ENCODE measurements at places on chromosomes 1 and 21. TPM values are rescaled to one million over a fixed set of nuclear protein-coding genes. Genes with fewer than 3 reads are reported as not detected.
A peak's percentile ranks its signal among the peaks of the same experiment; 100 is the strongest.

Gene EFNA1
- 4.9 TPM for total RNA-seq

DNA sequence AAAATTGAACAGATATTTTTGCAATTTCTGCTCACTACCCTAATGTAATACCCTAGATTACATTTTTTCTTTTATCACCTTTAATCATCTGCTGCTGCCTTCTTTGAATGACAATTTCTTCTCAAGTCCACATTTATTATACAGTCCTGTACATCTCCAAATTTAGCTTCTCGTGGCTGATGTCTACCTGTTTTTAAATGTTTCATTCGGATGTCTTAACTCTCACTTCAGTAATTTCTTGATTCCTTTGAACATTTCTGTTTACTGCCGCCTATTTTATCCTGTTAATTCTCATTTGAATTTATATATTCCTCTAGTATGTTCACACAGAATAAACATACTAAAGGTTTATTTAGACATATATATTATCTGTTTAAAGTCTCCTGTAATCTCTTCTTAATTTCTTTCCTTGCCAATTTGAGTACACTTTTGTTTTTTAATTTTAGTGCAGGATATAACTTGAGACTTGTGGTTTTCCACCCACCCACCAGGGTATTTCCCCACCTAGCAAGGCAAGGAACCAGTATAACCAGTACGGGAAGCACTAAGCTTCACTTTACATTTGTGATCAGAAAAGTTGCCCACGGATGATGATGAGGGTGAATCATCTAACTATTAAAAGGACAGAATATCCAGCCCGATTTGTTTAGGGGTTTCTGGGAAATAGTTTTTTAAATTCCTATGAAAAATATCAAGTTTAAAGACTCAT, 12.7 kb downstream of the INSL5 start:
- no peaks in the 10 kb centered on the region for H3K27me3 ChIP-seq
- H3K4me3 ChIP-seq, result no peak overlapping the region
- no peaks in the 10 kb centered on the region for H3K36me3 ChIP-seq
- no peak overlapping the region for H3K27ac ChIP-seq
- no peak for DNase-seq
- H3K4me1 ChIP-seq, result no peaks in the 10 kb centered on the region

- no peaks in the 10 kb centered on the region for H3K4me1 ChIP-seq
- no peaks in the 10 kb centered on the region for H3K27me3 ChIP-seq
- H3K4me3 ChIP-seq, result no peak overlapping the region
- no peak overlapping the region for H3K27ac ChIP-seq
- DNase-seq, result no peak
Observed at GRCh38 chr21:19830446-19830845, 1167.8 kb upstream of the NCAM2 start.

DNA sequence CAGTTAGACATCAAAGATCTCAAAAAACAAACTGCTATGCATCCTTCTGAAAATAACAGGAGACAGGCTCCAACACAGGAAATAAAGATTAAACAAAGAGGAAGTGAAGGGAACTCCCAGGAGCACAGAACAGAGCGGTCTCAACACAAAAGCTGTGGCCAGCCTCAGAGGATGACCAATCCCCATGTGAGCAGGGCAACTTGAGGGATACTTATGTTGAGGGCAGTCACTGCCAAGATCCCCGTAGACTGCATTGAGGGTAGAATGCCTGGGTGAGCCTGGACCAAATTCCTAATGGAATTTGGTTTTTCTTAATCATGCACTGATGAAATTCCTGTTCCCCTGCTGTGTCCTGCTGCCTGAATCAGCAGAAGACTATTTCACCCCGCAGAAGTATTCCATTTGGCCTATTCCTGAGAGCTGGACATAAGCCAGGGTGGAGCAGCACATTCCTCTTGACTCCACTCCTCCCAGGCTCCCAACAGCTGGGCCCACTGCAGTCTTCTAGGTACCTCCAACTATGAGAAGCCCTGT, 49.0 kb downstream of the JAK1 start:
- no peaks in the 10 kb centered on the region for H3K36me3 ChIP-seq
- 0 out of 2 replicates have a peak, but pooled peaks cover 6% of the 10 kb centered on the region for H3K4me1 ChIP-seq
- no peaks in the 10 kb centered on the region for H3K27me3 ChIP-seq
- no peak overlapping the region for H3K4me3 ChIP-seq

DNA sequence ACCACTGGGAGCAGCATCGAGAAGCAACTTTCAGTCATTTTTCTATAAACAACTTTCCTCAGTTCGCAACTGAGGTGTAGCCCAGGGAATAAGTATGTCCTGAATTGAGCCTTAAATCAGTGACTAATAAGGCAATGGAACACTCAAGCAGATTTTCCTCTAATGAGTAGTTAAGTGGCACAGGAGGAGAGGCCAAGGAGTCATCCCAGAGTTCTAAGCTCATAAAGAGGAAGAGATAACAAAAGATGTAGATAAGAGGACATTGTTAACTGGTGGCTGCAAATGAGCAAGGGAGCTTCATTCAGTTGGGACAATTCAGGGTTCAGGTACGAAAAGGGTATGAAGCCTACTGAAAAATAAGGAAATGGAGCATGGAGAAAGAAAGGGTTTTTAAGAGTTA, 64.5 kb downstream of the LRRC40 start:
- no peaks in the 10 kb centered on the region for H3K4me1 ChIP-seq
- DNase-seq, result no peak
- H3K36me3 ChIP-seq, result no peaks in the 10 kb centered on the region
- no peak overlapping the region for H3K4me3 ChIP-seq

Gene HES4
- 1.2 TPM for total RNA-seq

Gene TEX38
- not detected for total RNA-seq

DNA sequence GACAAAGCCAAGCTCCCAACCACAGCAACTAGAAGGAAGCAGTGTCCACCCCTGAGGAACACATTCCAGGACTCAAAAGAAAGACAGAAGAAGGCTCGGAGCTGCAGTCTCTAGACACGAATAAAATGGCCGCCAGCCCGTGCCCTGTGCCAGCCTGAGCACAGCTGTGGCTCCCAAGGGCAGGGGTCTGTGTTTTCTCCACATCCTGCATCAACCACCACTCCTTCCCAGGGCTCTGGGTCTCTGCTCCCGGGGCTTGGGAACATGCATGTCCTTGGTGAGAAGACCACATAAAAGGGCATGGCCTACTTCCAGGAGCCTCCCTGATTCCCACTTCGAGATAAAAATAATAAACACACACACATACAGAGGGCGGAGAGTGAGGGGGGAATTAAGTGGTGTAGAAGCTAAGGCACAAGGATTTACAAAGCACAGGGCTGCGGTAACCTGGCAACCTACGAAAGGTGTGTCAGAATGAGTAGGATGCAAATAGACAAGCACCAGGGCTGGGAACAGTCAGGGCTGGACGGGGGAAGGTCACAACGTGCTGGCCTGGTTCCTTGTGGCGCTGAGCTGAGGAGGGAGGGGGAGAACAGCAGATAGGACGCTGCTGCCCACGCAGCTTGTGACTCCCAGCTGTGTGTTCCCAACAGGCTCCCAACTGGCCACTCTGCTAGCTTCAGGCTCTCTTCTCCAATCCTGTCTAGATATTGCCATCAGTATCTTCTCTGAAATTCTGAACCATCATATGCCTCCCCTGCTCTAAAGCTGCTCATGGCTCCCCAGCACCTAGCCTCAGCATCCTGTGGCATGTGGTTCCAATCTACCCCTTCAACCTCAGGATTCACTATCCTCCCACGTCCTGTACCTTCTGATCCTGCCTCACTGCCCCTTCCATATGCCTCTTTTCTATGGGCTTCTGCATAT, 72.5 kb downstream of the CD34 start:
- no peaks in the 10 kb centered on the region for H3K36me3 ChIP-seq
- H3K27ac ChIP-seq, result no peak overlapping the region
- H3K4me3 ChIP-seq, result no peak overlapping the region
- H3K4me1 ChIP-seq, result no peaks in the 10 kb centered on the region
- H3K27me3 ChIP-seq, result no peaks in the 10 kb centered on the region
- no peak for DNase-seq

GRCh38 chr1:27614625-27615344, 10.8 kb upstream of the AHDC1 start:
- H3K4me1 ChIP-seq, result no peaks in the 10 kb centered on the region
- H3K27ac ChIP-seq, result no peak overlapping the region
- peaks cover 8% of the 10 kb centered on the region for H3K27me3 ChIP-seq

Gene BLACAT1
- 3.8 TPM for total RNA-seq

Gene FYB2
- 0.11 TPM for total RNA-seq

Gene DNAJC28
- total RNA-seq, result 4.3 TPM

GRCh38 chr1:29247571-29248273, 11.4 kb downstream of the PTPRU start:
- H3K27ac ChIP-seq, result no peak overlapping the region
- H3K4me1 ChIP-seq, result peaks cover 15% of the 10 kb centered on the region
- H3K4me3 ChIP-seq, result no peak overlapping the region
- H3K36me3 ChIP-seq, result no peaks in the 10 kb centered on the region
- no peak for DNase-seq

Gene LCE1D
- not detected for total RNA-seq

DNA sequence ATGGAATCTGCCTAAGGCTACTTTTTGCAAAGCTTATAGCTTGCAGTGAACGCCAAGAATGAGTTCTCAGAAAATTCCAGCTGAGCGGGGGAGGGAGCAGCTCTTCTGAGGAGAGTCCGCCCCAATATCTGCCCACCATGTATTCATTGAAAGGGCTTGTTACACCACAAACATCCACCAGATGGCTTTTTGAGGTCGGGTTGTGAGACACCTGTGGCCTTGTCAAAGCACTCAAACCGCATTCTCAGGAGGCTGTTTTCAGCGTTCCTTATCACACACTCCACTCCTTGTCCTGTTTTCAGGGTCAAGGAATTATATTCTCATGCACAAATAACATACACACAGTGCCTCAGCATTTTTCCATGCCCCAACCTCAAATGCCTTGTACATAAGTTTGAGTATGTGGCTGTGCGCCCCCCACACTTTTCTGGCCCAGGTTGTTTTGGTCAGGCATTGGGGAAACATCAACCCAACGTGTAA, 3.9 kb upstream of the C4BPB start:
- H3K27ac ChIP-seq, result no peak overlapping the region
- no peak overlapping the region for H3K4me3 ChIP-seq
- H3K27me3 ChIP-seq, result no peaks in the 10 kb centered on the region
- no peaks in the 10 kb centered on the region for H3K36me3 ChIP-seq

DNA sequence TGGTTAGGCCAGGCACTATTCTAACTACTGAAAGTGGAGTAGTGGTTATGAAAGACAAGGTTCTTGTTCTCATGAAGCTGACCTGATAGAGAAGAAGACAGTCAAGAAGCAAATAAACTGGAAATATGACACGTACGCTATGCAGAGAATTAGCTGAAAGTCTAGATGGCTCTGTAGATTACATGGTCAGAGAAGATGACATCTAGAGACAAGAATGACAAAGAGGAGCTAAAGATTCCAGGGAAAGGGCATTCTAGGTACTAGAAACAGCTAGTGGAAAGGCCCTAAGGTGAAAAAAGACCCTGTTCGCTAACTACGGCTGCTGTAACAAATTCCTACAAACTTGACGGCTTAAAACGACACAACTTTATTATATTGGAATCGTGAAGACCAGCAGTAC, 68.0 kb upstream of the NRIP1 start:
- no peaks in the 10 kb centered on the region for H3K36me3 ChIP-seq
- H3K27me3 ChIP-seq, result no peaks in the 10 kb centered on the region
- DNase-seq, result no peak
- no peaks in the 10 kb centered on the region for H3K4me1 ChIP-seq
- no peak overlapping the region for H3K27ac ChIP-seq

DNA sequence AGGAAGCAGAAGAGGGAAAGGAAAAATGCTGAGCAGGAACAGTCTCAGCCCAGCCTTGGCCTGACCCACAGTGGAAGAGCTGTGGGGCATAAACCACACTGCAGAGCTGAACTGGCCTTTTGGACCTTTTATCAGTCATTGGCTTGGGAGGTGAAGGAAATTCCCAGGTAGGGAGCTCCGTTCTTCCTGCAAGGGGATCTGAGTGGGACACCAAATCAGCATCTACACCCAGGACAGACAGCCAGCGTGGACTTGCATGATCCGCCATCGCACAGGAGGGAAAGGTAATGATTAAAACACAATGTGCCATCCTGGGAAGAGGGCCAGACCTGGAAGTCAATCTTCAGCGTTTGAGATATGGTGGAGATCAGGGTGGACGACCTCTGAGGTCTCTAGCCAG, 1.2 kb upstream of the MTFR1L start:
- H3K4me3 ChIP-seq, result peak overlapping the region; percentile 80
- H3K4me1 ChIP-seq, result peaks cover 14% of the 10 kb centered on the region
- H3K36me3 ChIP-seq, result peaks cover 7% of the 10 kb centered on the region
- H3K27me3 ChIP-seq, result no peaks in the 10 kb centered on the region
- no peak overlapping the region for H3K27ac ChIP-seq

- no peak overlapping the region for H3K4me3 ChIP-seq
- no peaks in the 10 kb centered on the region for H3K27me3 ChIP-seq
- no peak overlapping the region for H3K27ac ChIP-seq
- H3K4me1 ChIP-seq, result peaks cover 18% of the 10 kb centered on the region
- H3K36me3 ChIP-seq, result no peaks in the 10 kb centered on the region
- no peak for DNase-seq
Observed at GRCh38 chr1:9887070-9887469, 23.0 kb downstream of the CTNNBIP1 start.

Gene TIAM1
- total RNA-seq, result 30.7 TPM

DNA sequence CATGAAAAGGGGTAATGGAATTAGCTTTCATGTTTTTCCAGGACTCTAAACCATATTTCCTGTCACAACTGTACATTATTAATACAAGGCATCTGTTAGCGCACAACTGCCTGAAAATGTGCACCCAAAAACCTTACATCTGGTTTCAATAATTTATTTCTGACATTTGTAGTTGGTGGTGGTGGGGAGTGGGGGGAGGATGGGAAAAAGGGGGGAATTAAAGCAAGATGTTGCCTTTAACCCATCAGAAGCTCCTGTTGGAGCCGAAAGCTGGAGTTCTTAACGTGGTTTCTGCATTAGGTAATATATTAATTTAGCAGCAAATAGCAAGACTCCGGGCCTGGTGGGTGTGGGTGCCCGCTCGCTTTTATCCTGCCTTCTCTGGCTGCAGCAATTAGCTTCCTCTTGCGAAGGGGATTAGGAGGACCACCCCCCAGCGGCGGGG, 36.9 kb upstream of the HHAT start:
- no peak overlapping the region for H3K27ac ChIP-seq
- peaks cover 8% of the 10 kb centered on the region for H3K4me1 ChIP-seq
- no peak for DNase-seq
- H3K4me3 ChIP-seq, result peak overlapping the region; percentile 46
- H3K27me3 ChIP-seq, result peaks cover 13% of the 10 kb centered on the region
